Smooth muscle cell of the pulmonary artery (primary cell): ENCODE measurements at places on chromosomes 5 and 9. TPM values are rescaled to one million over a fixed set of nuclear protein-coding genes. Genes with fewer than 3 reads are reported as not detected.

Gene TOR4A
- 19.7 and 47.4 TPM in 2 replicates for total RNA-seq

Gene RPL37
- 1,041 and 1,280 TPM in 2 replicates for total RNA-seq

Gene TNC
- total RNA-seq = 364 and 368 TPM in 2 replicates

Gene FCN2
- not detected in 2 replicates for total RNA-seq

Gene KCNV2
- not detected in 2 replicates for total RNA-seq

Gene OXCT1
- 50.7 and 57.1 TPM in 2 replicates for total RNA-seq

Gene INSL4
- not detected in 2 replicates for total RNA-seq

Gene SLC6A18
- not detected in 2 replicates for total RNA-seq
